ENCODE measurements at places on chromosomes 2 and 18.

DNA sequence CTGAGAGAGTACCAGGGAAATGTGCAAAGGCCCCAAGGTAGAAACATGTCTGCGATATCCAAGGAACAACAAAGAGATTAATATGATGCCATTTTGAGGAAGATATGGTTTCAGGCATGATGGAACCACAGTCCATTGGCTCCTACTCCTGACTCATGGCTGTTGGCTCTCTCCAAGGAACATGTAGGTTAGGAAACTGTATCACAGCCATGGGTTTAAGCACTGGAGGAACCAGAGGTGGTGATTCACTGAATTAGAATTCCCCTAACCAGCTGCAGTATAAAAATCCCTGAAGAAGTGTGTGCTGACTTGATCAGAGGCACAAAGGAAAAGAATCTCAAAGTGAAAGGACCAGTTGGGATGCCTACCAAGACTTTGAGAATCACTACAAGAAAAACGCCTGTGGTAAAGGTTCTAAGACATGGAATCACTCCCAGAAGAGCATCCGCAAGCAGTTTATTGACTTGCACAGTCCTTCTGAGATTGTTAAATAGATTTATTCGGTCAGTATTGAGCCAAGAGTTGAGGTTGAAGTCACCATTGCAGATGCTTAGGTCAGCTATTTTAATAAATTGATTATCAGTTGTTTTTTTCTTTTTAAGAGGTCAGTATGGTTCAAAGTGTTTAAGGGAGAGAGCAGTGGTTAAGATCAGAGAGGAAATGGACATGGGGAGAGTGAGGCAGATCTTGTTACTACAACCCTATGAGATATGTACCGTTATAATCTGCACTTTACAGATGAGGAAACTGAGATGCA lies 110.7 kb upstream of the OTX1 start:
- no peak for DNase-seq

DNA sequence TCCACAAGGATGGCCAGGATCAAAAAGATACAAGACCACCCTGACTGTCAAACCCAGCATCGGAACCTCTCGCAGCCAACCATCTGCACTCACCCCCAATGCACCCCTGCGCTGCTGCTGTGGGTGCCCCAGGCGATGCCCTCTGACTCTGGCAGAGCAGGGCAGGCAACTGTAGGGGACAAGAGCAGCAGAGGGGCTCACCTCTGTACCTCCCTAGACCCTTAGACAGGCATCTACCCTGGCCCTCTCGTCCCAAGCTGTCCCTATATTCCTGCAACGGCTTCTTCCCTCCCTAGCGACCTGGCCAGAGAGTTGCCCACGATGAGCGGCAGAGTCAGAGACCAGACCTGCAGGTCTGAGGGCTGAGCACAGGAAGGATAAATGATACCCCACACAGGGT lies 128.2 kb downstream of the HDAC4 start:
- DNase-seq: no peak

- no peak for DNase-seq
Observed at GRCh38 chr18:30142870-30143269, 899.7 kb downstream of the DSC3 start.

GRCh38 chr2:43239981-43240765 lies 13.8 kb upstream of the ZFP36L2 start:
- DNase-seq: peak; percentile 80

DNA sequence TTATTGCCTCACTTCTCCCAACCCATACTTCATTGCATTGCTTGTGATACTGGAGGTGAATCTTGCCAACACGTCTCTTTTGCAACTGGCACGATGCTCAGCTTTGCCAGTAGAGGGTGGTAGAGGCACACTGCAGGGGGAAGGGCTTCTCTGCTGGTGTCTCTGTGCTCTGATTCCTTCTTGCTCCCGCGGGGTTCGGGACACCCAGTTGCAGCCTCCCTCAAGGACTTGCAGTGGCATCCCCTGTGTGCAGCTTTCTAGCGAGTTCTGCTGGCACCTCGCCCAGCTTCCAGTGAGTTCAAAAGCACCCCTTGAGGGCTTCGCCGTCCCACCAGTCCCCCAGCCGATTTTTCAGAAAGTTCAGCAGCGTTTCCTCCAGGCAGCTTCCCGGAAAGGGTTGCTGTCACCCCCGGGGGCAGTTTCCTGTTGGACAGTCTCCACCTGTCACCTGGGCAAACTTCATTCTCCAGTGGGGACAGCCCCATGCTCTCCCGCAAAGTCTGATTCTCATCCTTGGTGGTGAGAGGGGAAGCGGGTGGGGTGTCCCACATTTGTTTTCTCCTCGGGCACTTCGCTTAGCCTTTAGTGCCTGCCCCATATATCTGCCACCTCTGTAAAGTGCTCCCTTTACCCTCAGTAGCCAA lies 35.4 kb upstream of the EN1 start:
- DNase-seq: peak; percentile 74

- DNase-seq: peak; percentile 48
Observed at GRCh38 chr2:27152796-27153464, 4.1 kb downstream of the TCF23 start.

DNA sequence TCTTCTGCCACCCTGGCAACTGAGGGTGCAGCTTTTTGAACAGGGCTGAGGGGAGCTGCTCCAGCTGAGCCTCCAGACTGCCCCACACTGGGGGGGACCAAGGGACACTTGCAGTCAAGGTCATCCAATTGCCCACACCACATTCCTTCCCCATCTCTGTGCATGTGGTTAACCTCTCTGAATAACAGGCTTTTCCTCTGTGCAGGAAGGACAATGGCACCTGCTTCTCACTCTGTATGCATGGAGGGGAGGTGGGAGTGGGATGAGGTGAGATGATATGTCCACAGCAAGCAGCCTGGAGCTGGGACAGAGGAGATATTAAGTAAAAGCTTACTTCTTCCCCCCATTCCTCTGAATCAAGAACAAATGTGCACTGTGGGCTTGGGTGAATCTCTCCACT lies 39.1 kb upstream of the TEX51 start:
- DNase-seq: no peak

- no peak for DNase-seq
Observed at GRCh38 chr2:240996161-240996833, 2.1 kb upstream of the SNED1 start.

- no peak for DNase-seq
Observed at GRCh38 chr2:33791625-33792024, 192.5 kb upstream of the FAM98A start.

DNA sequence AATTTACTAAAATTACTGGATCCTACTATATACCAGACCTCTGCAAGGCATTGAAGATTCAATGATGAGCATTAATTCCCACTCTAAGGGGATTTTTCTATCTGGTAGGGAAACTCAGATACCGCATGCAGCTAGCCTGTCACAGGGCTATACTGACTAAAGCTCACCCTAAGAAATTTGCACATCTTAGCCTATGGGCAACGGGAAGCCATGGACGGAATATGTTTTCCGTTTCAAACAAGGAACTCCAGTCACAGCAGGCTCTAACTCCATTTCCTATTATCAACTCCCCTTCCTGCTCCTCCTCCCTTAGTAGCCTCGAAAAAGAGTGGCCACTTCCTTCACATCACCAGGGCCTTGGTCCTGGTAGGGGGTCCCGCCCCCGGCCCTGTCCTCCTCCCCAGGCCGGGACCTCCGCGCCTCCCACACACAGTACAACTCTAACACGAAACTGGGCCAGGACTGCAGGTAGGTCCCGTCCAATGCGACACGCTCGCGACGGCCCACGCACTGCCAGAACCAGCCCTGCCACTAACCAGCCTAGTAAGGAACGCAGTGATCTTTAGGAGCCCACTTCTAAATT lies 659 bp upstream of the COX5B start:
- DNase-seq: peak; percentile 36

DNA sequence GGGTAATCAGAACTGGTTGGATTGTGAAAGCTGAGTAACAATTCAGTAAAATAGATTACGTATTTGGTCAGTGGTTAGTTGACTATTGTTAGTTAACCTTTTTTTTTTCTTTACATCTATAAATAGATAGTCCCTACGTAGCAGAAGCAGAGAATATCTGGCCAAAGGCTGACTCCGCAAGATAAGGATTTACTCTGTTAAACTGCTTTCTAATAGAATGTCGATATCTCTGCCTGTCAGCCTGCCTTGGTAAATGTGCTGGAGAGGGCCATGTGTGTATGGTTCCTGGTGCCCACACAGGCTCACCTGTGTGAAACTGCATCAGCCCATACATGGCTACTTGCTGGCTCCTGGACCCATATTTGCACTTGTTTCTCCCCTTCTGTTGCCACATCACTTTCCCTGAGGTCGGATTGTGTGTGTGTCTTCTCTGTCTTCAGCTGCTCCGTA lies 94.4 kb downstream of the CRIM1 start:
- DNase-seq: no peak

DNA sequence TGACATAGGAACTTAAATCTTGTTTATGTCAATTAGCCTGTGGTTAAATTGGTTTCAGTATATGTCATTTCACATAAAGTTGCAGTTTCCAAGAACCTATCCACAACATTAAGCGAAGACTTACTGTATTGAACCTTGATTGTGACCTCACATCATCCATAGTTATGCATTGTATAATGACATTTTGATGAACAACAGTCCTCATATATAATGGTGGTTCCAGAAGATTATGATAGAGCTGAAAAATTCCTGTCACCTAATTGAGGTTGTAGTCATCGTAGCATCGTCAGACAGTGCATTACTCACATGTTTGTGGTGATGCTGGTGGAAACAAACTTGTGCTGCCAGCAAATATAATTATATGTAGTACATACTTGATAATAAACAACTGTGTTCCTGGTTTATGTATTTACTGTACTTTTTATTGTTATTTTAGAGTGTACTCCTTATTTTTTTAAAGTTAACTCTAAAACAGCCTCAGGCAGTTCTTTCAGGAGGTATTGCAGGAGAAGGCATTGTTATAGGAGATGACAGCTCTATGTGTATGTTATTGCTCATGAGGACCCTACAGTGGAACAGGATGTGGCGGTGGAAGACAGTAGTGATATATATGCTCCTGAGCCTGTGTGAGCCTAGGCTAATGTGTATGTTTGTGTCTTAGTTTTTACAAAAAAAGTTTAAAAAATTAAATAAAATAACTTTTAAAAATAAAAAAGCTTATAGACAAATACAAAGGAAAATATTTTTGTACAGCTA lies 56.6 kb downstream of the UBE2E3 start:
- DNase-seq: no peak

DNA sequence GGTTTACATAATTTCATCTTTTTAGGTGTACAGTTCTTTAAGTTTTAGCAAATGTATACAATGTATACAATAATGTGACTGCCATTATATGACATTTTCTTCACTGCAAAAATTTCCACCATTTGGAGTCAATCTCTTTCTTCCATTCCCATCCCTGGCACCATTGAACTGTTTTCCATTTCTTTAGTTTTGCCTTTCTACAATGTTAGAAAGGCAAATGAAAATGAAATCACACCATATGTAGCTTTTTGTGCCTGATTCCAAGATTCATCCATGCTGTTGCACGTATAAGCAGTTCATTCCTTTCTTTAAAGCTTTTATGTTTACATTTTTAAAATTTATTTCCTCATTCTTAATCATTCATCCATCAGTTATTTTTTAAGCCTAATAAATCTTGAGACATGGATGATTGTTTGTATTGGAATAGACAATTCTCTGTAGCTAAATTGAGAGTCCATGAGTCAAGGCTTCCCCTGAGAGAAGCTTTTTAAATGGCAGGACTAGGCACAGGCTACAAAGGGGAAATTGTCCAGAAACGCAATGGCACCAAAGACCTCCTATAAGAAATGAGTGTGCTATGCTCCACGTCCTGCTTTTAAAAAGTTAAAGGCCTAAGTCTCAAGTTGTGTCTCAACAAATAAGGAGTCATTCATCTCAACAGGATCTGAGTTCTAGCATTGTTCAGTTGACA lies 8.7 kb upstream of the COL5A2 start:
- no peak for DNase-seq

GRCh38 chr2:239171643-239172042 lies 229.2 kb downstream of the HDAC4 start:
- DNase-seq: no peak

DNA sequence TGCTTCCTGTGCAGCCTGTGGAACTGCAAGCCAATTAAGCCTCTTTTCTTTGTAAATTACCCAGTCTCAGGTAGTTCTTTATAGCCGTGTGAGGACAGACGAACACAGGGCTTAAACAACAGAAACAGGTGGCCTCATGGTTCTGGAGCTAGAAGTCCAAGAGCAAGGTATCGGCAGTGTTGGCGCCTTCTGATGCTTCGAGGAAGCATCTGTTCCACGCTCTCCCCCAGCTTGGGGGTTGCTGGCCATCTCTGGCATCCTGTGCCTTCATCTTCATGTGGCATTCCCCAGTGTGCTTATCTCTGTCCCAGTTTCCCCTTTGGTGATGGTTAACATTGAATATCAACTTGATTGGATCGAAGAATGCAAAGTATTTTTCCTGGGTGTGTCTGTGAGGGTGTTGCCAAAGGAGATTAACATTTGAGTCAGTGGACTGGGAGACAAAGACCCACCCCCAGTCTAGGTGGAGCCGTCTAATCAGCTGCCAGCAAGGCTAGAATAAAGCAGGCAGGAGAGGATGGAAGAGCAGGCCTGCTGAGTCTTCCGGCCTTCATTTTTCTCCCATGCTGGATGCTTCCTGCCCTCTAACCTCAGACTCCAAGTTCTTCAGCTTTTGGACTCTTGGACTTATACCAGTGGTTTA lies 287.6 kb downstream of the PHLPP1 start:
- no peak for DNase-seq

- DNase-seq: no peak
Observed at GRCh38 chr2:37671009-37671815, at the start of gene CDC42EP3. Gene CDC42EP3, minus strand, starts transcription at chr2:37671642. Its CDS starts 25,055 bp downstream, at chr2:37646587.

- DNase-seq: no peak
Observed at GRCh38 chr2:109526442-109526970, 87.3 kb downstream of the SEPTIN10 start.

DNA sequence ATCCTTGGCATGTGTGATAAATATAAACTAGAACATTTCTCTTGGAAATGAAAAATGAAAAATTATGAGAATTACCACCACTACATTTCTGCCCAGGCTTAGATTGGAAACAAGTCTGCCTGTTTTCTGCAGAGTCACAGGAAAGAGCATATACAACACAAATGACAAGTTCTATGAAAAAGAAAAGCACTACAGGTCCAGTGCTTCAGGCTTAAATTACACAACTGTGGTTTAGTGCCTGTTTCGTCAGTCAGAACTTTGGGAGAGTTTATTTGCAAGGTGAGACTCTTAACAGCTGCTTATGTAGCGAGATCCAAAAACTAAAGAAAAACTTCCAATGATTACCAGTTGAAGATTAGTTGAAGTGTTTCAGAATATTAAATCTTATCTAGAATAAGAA lies 68.9 kb downstream of the RTN4 start:
- no peak for DNase-seq

Data from MV-4-11 (cell line).